ENCODE measurements at places on chromosomes 12 and 14.

DNA sequence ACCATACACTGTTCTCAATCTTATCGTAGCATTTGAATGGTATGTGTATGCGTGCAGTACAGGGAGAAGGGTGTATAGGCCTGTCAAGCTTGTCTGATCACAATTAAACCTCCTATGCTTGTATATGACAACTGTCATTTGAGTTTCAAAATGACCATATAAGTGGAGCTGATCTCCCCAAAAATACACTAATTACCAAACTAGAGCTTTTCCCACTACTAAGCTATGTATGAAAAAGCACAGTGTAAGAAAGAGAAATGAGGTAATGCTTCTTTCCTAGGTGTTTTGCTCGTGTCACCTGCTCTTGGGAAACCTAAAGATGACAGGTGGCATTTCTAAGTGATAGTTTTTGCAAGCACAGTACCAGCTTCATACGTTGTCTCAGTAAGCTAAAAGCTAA is 1.1 kb upstream of the STK38L start:
- no peak for DNase-seq

- DNase-seq, result peak; percentile 26
Observed at GRCh38 chr14:37903343-37904191, 304.1 kb upstream of the SSTR1 start.

DNA sequence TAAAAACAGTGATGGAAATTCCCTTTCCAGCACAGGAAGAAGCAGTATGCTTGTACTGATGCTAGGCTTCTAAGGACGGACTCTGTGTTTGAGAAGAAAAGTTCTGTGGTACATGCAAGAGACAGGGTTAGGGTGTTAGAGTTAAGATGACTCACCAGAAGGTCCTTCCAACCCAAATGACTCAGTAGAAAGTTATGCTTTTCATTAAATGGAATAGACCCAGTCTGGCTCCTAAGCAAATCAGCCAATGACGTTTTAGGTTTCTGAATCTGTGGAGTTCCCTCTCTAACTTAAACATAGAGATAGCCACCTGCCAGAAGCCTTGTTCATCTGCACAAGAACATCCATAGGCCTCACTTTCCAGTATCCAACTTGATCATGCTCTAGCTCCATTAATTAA is 5.7 kb downstream of the PTHLH start:
- no peak for DNase-seq

DNA sequence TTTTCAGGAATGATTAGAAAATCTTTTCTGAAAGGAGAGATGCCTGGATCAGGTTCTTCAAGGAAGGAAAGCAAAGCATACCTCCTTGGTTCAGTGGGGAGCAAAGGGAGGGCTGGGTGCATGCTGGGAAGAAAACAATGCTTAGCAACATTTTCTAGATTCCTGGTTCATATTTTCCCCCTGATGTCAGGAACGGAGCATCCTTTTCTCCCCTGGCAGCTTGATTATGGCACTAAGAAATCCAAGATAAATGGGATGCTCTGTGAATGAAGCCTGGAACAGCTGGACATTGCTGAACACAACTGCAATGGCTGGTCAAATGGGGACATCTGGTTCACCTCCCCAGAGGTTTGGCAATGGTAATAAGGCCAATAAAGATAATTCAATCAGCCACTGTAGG is 50.9 kb downstream of the KCNA5 start:
- DNase-seq, result no peak

DNA sequence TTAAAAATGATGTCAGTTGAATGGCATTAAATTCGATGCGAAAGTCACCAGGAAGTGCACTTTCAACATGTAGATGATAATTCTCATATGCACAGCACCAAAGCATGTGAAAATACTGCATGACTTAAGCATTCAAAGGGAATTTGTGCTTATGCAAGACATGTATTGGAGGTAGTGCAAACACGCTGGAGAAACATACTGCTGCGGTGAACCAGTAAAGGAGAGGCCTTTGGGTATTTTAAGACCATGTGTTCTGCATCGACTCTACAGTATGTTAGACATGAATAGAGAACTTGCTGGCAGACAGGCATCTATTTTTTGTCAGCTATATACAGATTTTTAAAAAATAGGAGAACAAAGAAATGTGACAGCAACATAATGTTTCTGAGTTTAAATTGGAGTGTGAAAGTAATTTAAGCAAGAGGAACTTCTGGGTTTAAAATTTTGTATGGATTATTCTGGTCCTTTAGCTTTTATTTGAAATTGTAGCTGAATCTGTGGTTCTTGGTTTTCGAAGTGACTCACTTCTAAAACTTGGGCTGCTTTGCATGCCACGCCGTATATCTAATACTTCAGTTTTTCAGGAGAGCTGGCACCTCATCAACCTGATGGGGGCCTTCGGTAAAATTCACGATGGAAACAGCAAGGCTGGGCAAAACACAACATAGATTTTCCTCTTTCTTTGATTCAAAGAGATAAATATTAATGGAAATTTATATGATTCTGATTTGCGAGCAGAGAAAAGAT is 408.7 kb downstream of the APAF1 start:
- DNase-seq, result no peak

DNA sequence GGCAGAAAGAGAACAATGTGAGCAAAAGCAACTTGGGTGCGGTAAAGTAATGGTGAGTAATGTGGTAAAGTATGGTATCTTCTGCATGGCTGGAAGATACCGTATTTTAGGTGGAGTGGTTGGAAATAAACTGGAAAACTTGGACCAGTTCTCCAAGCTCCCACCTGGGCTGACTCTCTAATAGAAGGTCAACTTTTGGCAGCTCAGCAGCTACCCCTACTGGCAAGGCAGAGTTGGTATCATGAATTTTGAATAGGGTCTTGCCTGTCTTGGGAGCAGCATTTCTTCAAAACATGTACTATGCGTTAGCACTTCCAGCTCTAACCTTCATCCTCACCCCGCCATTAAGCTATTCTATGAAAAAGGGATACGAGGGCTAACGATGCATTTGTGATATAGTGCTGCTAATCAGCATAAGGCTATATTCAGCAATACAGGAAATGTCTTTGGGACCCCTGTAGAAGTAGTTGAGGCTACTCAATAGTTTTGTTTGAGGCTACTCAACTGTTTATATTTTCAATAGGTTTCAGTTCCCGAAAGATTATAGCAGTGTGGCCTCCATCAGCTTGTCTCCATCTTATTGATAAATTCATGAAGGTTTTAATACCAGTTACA is 276.3 kb upstream of the FAR2 start:
- DNase-seq, result peak; percentile 10

- peak; percentile 62 for DNase-seq
Observed at GRCh38 chr14:28608851-28609828, 157.4 kb upstream of the FOXG1 start.

DNA sequence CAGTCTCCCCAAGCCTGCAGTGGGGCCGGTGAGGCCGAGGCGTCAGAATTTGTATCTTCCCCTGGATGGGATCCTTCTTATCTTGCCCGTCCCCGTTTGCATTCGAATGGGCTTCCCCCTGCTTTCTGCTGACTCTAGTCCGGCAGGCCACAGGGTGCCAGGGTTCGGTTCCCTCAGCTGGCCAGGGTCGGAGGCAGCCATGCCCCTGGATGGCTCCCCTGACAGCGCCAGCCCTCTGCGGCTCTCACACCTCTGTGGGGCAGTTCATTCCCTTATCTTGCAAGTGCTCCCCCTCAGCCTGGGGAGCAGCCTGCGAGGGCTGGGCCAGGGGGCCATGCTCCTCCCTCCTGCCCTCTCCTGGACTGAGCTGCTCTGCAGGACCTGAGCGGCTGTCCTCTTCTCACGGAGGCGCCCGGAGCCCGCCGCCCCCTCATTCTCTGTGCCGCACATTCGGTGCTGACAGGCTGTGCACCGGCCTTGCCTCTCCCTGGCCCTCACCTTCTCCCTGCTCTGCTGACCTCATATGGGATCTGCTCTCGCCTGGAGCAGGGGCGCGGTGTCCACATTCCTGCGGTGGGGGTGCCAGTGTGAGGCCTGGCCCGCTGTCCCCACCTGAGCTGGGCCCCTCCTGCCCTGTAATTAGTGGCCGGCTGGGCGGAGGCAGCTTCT is 32.8 kb downstream of the KIF26A start:
- DNase-seq, result no peak

GRCh38 chr12:62767946-62768345 is 167.0 kb downstream of the PPM1H start:
- DNase-seq, result no peak

DNA sequence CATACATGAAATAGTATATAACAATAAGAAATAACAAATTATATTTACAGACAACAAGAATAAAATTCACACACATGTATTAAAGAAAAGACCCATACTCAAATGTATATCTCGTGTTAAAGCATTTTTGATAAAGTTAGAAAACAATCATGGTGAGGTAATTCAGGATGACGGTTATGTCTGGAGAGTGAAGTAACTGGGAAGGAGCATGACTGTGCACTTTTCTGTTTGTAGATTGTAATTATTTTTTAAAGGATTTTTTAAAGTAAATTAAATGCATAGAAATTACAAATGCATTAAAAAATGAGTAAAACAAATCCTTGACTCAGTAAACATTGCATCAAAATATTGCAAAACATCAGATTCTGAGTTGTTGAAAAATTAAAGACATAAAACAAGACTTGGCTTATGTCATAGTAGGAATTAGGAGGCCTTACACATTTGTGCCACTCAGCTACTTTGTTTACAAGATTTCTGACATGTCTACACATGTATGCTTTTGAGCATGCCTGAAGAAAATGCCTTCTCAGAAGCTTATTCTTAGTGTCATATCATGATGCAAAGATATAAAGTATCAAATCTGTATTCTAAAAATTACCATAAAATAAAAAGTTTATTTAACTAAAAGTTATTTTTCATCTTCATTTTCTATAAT is 1325.1 kb downstream of the SLC16A7 start:
- DNase-seq, result no peak

DNA sequence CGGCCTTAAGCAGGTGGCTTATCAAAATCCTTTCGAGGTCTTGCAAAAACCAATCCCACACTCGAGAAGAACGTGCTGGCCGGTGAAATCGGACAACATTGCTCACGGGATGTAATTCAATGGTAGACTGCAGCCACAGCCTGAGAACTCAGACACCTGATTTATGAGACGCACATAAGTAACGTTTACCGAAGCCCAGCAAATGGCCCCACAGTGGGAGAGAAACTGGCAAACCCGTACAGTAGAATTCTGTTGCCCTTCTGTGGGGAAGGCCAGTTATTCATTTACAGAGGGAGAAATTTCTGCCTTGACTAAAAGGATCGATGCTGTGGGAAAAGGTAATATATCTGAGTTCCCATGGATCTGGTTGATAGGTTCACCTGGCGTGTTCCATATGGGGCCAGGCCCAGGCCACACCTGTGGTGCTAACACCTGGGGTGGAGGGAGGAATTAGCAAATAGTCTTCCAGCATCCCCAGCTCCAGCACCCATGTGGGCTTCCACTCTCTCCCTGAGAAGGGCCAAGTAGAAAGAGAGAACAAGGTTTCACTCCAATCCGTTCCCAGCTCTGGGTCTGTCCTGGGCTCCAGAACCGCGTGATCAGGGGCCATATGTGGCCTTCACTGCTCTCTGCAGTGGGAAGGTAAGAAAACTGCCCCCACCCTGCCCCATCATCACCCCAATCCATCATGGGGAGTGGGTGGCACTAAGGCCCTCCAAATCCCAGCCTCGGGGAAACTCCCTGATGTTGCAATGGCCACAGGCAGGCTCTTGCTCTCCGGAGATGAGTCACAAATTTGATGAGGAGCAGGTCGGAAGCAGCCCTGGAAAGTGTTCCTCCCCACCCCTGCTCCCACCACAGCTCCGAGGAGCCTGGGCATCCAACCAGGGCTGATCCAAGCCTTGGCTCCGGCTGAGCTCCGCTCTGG is 12.7 kb downstream of the BDKRB1 start:
- DNase-seq, result no peak

GRCh38 chr14:78848234-78848820 is 678.2 kb downstream of the NRXN3 start:
- DNase-seq, result peak; percentile 59

All from NCI-H1105 (cell line).